ENCODE measurements at places on chromosomes 5 and 9.

- H3K27ac ChIP-seq = no peak overlapping the region
- H3K4me3 ChIP-seq = no peak overlapping the region
- H3K36me3 ChIP-seq = no peaks in the 10 kb centered on the region
- H3K4me1 ChIP-seq = no peaks in the 10 kb centered on the region
Measured at GRCh38 chr5:124889850-124890249, 143.4 kb upstream of the ZNF608 start.

DNA sequence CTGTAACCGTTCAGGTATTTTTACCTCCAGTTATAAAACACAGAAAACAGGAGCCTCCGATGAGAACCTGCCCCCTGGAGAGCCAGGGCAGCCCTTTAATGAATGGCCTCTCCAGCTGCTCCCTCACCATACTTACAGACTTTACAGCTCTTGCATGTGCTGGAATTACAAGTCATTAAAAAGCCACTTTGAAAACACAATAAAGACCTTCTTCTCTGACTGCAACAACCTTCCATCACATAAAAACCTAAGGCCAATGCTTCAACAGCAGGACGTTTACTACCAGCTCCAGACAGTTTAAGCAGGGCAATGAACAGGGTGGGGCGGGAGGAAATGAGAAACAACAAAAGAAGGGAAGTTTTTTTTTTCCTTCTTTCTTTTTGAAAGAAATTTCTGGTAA lies 213.8 kb downstream of the MLLT3 start:
- DNase-seq = no peak
- peak overlapping the region; percentile 8 for H3K27ac ChIP-seq
- H3K4me1 ChIP-seq = peaks cover 26% of the 10 kb centered on the region
- no peaks in the 10 kb centered on the region for H3K27me3 ChIP-seq

GRCh38 chr5:158695595-158696330 lies 404.0 kb downstream of the EBF1 start:
- H3K4me3 ChIP-seq = no peak overlapping the region
- H3K36me3 ChIP-seq = no peaks in the 10 kb centered on the region
- DNase-seq = peak; percentile 54

DNA sequence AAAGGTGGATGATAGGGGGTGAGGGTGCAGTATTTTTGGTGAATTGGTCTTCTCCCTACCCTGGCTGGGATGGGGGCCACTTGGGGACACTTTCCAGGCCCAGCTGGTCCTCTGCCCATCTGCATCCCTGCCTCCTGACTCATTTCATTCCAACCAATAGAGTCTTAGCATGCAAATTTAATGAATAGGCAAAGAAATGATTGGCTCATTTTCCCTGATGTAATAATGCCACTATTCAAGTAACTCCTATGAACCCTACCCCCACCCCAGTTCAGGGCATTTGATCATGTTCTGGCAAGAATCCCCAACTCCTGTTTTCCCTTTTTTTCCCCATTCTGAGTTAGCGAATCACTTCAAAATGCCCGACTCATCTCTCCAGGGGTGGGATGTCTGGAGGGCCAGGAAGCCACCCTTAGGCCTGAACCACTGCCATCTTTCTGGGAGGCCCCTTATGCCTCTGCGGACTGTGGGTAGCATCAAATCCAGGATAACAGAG lies 56.7 kb downstream of the PCDH1 start:
- H3K27me3 ChIP-seq = peaks cover 26% of the 10 kb centered on the region
- DNase-seq = no peak
- H3K4me3 ChIP-seq = no peak overlapping the region
- no peaks in the 10 kb centered on the region for H3K36me3 ChIP-seq
- no peak overlapping the region for H3K27ac ChIP-seq

- DNase-seq = no peak
- H3K4me3 ChIP-seq = no peak overlapping the region
- no peaks in the 10 kb centered on the region for H3K36me3 ChIP-seq
- H3K27ac ChIP-seq = no peak overlapping the region
- H3K27me3 ChIP-seq = peaks cover 3% of the 10 kb centered on the region
Measured at GRCh38 chr5:169494941-169495548, 88.5 kb upstream of the SPDL1 start.

GRCh38 chr5:165242646-165243045 lies 1737.2 kb downstream of the MAT2B start:
- no peak for DNase-seq
- no peaks in the 10 kb centered on the region for H3K36me3 ChIP-seq
- no peak overlapping the region for H3K4me3 ChIP-seq
- H3K27me3 ChIP-seq = no peaks in the 10 kb centered on the region
- H3K27ac ChIP-seq = no peak overlapping the region

DNA sequence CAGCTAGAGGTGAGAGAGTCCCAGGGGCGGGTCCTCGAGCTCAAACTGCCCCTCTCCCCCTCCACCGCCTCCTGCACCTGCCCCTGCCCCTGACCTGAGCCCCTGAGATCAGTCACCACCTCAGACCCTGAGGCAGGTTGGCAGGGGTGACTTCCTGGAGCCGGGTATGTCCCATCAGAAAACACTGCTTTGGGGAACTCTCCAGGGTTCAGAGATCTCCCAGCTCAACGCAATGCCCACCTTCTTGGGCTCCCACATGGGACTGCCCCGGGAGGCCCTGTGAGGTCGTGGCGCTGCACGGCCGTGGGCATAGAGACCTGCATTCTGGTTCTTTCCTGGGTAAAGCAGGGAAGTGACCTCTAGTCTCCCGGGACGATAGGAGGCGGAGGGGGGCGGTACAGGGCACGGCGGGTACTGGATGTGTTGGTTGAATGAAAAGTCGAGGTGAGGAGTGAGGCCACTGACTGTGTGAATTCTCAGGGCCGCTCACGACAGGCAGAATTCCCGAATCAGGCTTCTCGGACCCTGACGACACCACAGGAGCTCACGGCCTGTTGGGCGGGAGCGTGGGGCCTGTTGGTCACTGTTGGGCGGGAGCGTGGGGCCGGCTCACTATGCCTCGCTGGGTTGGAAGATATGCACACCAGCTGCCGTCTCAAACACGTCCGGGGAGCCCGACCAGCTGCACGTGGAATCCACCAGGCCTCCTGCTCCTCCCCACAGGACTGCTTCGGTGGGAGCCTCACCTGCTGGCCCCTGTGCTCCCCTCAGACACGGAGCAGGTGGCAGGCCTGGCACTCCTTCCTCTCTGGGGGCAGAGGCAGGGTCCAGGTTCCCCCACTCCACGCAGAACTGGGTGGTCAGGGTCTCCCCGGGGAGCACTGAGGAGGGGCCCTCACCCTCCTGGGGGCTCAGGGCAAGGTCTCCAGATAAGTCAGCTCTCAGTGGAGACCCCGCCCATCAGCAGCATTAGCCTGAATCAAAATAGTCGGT lies 178.0 kb upstream of the PPP1R26 start:
- no peak for DNase-seq
- H3K27ac ChIP-seq = no peak overlapping the region
- no peaks in the 10 kb centered on the region for H3K27me3 ChIP-seq
- H3K36me3 ChIP-seq = no peaks in the 10 kb centered on the region
- H3K4me3 ChIP-seq = no peak overlapping the region

- no peaks in the 10 kb centered on the region for H3K4me1 ChIP-seq
- no peak overlapping the region for H3K4me3 ChIP-seq
- H3K36me3 ChIP-seq = no peaks in the 10 kb centered on the region
- no peak overlapping the region for H3K27ac ChIP-seq
Measured at GRCh38 chr5:74174366-74174765, 466.2 kb downstream of the ENC1 start.

DNA sequence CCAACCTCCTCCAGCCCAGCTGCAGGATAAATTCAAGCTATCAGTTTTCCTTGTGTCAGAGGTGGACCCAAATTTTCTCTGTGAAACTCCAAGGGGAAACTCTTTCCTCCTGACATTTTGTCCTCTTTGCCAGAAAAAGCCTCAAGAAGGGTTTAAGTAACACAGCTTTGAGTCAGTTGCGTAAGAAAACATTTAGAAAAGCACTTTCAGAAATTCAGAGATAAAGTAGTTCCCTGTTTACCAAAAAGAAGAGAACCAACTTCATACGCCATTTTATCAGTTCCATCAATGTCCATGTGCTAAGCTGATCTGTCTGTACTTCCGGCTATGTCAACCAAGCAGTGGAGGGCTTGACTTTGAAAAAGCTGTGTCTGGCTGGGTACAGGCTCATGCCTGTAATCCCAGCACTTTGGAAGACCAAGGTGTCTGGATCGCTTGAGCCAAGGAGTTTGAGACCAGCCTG lies 19.9 kb upstream of the SUSD1 start:
- H3K36me3 ChIP-seq = peaks cover 5% of the 10 kb centered on the region
- H3K4me1 ChIP-seq = peaks cover 12% of the 10 kb centered on the region
- no peak for DNase-seq
- peaks cover 3% of the 10 kb centered on the region for H3K27me3 ChIP-seq

GRCh38 chr9:22244139-22245011 lies 202.2 kb upstream of the DMRTA1 start:
- H3K27ac ChIP-seq = no peak overlapping the region
- H3K4me3 ChIP-seq = no peak overlapping the region
- peaks cover 49% of the 10 kb centered on the region for H3K27me3 ChIP-seq
- DNase-seq = no peak

GRCh38 chr9:130682421-130683121 lies 11.0 kb upstream of the EXOSC2 start:
- peaks cover 22% of the 10 kb centered on the region for H3K27me3 ChIP-seq
- peaks cover 2% of the 10 kb centered on the region for H3K36me3 ChIP-seq
- peak overlapping the region; percentile 88 for H3K4me3 ChIP-seq
- peak; percentile 47 for DNase-seq

- DNase-seq = no peak
- H3K36me3 ChIP-seq = no peaks in the 10 kb centered on the region
- no peak overlapping the region for H3K27ac ChIP-seq
- no peaks in the 10 kb centered on the region for H3K4me1 ChIP-seq
- no peak overlapping the region for H3K4me3 ChIP-seq
Measured at GRCh38 chr9:83431101-83432060, 106.8 kb downstream of the FRMD3 start.

All from T-helper 2 cell treated with Interferon-gamma antibody and Interleukin-4, amounts not matched to agents 5 μg/mL and 100 μg/mL, for 36 hours (primary cell).